Cortex of kidney (tissue), 1 donor: ENCODE measurements at places on chromosomes 16 and 17.

- no peak for DNase-seq
These were observed 8.6 kb downstream of the HIC1 start for GRCh38 chr17:2063261-2064146.

GRCh38 chr16:471353-472198 is 46.1 kb downstream of the RAB11FIP3 start:
- no peak for DNase-seq

- no peak for DNase-seq
These were observed 19.2 kb downstream of the GJD3 start for GRCh38 chr17:40345161-40345993.

- DNase-seq: no peak
These were observed 41.8 kb upstream of the SLC38A10 start for GRCh38 chr17:81336930-81337325.

- DNase-seq: no peak
These were observed 2.4 kb downstream of the MLKL start for GRCh38 chr16:74698222-74698621.

DNA sequence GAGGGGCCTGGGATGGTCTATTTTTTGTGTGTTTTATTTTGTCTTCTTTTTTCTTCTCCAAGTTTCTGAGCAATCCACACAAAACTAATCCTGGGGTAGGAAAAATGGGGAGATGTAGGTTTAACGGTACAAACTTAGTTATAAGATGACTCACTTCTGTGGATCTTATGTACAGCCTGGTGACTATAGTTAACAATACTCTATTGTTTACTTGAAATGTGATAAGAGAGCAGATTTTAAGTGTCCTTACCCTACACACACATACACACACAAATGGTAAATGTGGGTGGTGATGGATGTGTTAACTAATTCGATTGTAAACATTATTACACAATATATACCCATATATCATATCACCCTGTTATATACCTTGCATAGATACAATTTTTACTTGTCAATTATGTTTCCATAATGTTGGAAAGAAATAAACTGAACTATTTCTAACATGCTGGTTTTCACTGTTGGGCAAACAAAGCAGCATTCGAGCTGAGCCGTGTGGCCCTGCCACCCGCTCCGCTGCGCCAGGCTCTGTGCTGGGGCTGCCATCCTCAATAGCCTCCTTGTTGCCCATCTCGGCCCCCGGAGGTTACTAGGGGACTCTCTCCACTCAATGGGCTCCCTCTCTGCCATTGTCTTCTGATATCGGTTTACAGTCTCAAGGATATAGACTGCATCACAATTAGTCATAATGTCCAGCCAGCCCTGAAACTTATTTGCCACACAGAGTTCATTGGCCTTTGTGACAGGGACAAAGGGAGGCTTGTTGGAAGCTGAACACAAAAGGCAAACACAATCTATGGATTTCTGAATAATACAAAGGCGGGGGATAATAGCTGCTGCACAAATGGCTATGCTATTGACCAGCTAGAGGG is 380.3 kb upstream of the MAF start:
- no peak for DNase-seq
